ENCODE measurements at places on chromosomes 7 and 10. TPM values are rescaled to one million over a fixed set of nuclear protein-coding genes. Genes with fewer than 3 reads are reported as not detected.

- H3K27me3 ChIP-seq: no peaks in the 10 kb centered on the region
- peaks cover 11% of the 10 kb centered on the region for H3K36me3 ChIP-seq
- H3K4me1 ChIP-seq: peaks cover 21% of the 10 kb centered on the region
- H3K27ac ChIP-seq: peak overlapping the region; percentile 98
- DNase-seq: peak; percentile 80
These were observed 64.8 kb upstream of the DNAJB6 start for GRCh38 chr7:157271991-157272324.

GRCh38 chr10:132054564-132054963, 11.2 kb upstream of the JAKMIP3 start:
- DNase-seq: no peak
- H3K36me3 ChIP-seq: no peaks in the 10 kb centered on the region
- no peak overlapping the region for H3K27ac ChIP-seq
- H3K4me1 ChIP-seq: no peaks in the 10 kb centered on the region

DNA sequence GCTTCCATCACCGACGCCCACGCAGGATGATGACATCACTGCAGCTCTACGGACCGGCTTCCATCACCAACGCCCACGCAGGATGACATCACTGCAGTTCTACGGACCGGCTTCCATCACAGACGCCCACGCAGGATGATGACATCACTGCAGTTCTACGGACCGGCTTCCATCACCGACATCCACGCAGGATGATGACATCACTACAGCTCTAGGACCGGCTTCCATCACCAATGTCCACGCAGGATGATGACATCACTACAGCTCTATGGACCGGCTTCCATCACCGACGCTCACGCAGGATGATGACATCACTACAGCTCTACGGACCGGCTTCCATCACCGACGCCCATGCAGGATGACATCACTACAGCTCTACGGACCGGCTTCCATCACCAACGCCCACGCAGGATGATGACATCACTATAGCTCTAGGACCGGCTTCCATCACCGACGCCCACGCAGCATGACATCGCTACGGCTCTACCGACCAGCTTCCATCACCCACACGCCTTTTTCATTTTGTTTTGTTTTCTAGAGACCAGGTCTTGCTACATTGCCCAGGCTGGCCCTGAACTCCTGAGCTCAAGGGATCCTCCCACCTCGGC, 29.5 kb downstream of the GPER1 start:
- no peaks in the 10 kb centered on the region for H3K27me3 ChIP-seq
- H3K36me3 ChIP-seq: no peaks in the 10 kb centered on the region
- H3K27ac ChIP-seq: no peak overlapping the region
- no peak for DNase-seq
- no peaks in the 10 kb centered on the region for H3K4me1 ChIP-seq

GRCh38 chr7:74449809-74450397, 3.8 kb upstream of the GTF2IRD1 start:
- no peak overlapping the region for H3K27ac ChIP-seq
- H3K4me1 ChIP-seq: peaks cover 11% of the 10 kb centered on the region
- no peak overlapping the region for H3K4me3 ChIP-seq
- H3K36me3 ChIP-seq: no peaks in the 10 kb centered on the region

- H3K36me3 ChIP-seq: no peaks in the 10 kb centered on the region
- no peak overlapping the region for H3K27ac ChIP-seq
- no peak overlapping the region for H3K4me3 ChIP-seq
- H3K27me3 ChIP-seq: no peaks in the 10 kb centered on the region
- H3K4me1 ChIP-seq: no peaks in the 10 kb centered on the region
These were observed 172.3 kb downstream of the CHRM2 start for GRCh38 chr7:137040745-137041144.

DNA sequence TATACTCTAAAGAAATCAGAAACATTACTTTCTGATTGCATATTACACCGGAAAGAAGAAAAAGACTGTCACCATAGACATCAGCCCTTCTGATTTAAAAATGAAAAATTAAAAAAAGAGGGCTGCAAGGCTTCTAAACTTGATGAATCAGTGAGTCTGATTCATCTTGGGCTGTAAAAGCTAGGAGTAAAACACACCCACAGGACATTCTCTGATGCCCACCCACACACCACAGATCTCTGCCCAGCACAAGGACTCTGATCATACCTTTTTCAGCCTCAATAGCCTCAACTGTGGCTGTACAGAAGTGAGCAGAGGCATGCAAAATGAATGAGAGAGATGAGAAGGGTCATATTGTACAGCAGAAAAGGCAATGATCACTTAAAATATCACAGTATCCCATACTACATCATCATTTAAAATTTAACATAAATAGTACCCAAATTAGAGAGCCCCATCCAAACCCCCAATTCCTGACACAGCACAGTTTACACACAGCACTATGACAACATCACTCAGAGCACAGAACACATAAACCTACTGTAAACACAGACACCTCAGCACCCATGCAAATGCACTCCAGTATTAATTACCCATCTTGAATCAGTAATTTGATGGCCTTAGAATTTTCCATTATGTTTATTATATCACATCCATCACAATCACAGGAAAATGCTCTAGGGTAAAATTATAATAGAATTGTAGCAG, 6.4 kb upstream of the MSS51 start:
- H3K4me1 ChIP-seq: no peaks in the 10 kb centered on the region
- no peaks in the 10 kb centered on the region for H3K27me3 ChIP-seq
- DNase-seq: no peak
- H3K4me3 ChIP-seq: no peak overlapping the region
- H3K36me3 ChIP-seq: peaks cover 13% of the 10 kb centered on the region

GRCh38 chr7:158407581-158408317, 179.9 kb downstream of the PTPRN2 start:
- H3K4me3 ChIP-seq: no peak overlapping the region
- H3K27ac ChIP-seq: no peak overlapping the region
- H3K4me1 ChIP-seq: no peaks in the 10 kb centered on the region

DNA sequence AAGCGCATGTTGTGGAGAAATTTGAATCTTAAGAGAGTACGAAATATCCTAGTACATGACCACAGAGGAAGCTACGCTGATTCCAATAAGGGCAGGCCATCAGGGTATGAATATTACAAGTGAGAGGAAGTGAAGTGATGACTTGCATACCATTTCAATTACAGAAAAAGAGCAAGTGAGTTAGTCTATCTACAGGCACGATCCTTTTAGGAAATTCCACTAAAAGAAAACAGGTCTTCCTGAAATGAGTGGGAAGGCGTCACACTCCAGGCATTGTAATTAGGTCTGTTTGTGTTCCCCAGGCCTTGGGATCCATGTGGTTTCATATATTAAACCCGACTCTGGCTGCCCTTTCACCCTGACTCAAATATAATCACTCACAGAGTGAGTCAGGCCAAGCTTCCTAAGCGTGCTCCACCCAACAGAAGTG, 152.5 kb downstream of the SEMA3A start:
- H3K36me3 ChIP-seq: no peaks in the 10 kb centered on the region
- peaks cover 1% of the 10 kb centered on the region for H3K27me3 ChIP-seq
- DNase-seq: no peak

DNA sequence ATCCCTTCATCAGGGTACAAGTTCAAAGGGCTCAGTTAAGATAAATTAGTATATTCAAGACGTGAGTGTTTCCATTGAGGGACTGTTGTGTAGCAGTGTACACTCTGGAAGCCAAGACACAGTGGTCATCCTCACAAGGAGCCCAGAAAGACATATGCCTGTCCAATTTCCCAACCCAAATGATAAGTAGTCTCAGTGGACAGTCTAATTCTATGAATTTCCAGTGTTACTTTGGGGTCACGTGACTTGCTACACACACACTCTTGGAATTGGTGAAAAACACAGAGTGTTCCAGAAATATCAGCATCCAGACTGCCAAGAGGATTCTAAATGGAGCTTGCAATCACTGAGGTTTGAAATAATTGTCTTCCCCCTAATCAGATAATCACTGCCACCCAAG, 365.1 kb downstream of the WDR11 start:
- H3K27ac ChIP-seq: no peak overlapping the region
- no peak overlapping the region for H3K4me3 ChIP-seq
- no peaks in the 10 kb centered on the region for H3K36me3 ChIP-seq
- H3K4me1 ChIP-seq: no peaks in the 10 kb centered on the region
- no peaks in the 10 kb centered on the region for H3K27me3 ChIP-seq

- H3K36me3 ChIP-seq: no peaks in the 10 kb centered on the region
- no peaks in the 10 kb centered on the region for H3K4me1 ChIP-seq
- no peak overlapping the region for H3K27ac ChIP-seq
These were observed 308.9 kb downstream of the GRID1 start for GRCh38 chr10:86057708-86058107.

The OR9A2 gene
- not detected for total RNA-seq

The FAM25G gene
- total RNA-seq: not detected

The COL28A1 gene
- 2.4 TPM for total RNA-seq

The TRIM4 gene
- 42.5 TPM for total RNA-seq

The TMEM176B gene
- 21.0 TPM for total RNA-seq
